H4 (cell line): ENCODE measurements at places on chromosomes 2 and 18.

DNA sequence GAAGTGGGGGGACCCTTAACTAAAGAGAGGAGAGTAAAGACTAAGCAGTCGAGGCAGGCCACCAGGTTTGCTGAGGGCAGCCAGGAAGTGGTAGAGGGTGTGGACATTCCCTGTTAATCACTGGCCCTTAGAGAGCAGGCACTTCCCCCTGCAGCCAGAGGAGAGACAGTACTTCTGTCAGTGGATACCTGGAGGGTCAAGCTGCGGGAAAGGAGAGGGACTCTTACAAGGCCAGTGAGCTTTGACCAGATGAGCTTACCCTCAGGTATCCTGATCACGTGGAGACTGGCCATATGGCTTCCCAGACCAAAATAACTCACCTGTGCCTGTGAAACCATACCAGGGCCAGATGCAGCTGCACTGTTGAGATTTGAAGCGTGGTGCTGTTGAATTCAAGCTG is 28.6 kb downstream of the ITGA6 start:
- no peak for DNase-seq

DNA sequence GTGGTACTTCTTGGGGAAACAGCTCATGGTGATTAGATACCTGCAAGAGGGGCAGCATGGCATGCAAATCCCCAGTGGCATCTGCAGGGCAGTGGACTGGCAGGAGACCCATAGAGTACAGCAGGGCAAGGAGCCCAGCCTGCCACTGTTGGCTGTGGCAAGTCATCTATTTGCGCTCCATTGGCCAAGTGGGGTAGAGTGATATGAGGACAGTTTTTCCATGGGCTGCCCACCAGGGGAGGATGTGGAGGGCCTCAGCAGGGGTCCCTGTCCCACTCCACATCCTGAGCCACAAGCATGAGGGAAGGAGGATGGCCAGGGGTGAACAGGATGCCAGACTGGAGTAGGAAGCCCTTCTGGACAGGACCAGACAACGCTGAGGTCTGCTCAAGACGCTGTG is 50.9 kb upstream of the OTOF start:
- no peak for DNase-seq

DNA sequence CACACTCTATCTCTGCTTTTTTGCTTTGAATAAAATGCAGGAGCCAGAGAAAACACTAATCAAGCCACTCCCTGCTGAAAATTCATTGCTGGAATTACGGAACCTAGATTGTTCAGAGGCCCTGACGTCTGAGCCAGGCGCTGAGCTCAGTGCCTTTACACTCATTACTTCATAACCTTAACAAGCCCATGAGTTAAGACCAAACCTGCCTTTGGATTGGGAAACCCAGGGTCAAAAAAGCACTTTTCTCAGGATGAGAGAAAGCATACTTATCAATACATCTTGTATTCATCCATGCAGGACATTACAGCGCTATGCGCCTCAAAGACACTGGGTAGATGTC is 762 bp downstream of the INO80C start:
- DNase-seq: no peak

GRCh38 chr2:23655934-23656596 is 270.9 kb downstream of the ATAD2B start:
- DNase-seq: no peak

GRCh38 chr2:155033652-155034051 is 335.2 kb downstream of the KCNJ3 start:
- DNase-seq: no peak

- no peak for DNase-seq
Observed at GRCh38 chr2:31378791-31379501, 35.6 kb downstream of the XDH start.

DNA sequence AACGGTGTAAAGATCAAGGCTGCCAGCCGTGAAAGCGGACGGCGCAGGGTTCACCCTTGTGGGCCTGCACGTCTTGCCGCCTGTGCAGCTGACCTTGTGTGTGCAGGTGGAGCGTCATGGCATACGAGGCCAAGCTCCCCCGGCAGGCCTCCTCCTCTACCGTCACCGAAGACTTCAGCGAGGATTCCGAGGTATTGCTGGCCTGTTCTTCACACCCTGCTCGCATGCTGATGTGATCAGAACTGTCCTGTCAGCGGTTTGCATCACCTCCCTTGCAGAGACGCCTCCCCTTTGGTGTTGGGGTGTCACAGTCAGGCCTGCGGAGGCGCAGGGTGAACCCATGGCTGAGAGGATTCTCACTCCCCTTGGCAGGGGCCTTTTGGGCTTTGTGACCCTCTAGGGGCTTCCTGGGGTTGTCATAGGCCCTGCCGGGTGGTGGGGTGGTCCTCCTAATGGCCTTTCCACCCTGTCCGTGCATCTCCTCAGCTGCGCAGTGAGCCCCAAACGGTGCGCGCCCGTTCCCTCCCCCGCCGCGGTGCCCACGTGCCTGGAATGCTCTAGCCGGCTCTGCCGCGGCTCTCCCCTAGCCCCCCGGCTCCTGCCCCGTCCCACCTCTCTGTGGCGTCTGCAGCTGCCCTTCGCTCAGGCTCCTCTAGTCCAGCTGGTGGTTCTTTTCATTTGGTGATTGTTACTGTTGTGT is 92.5 kb downstream of the DGKD start:
- no peak for DNase-seq

DNA sequence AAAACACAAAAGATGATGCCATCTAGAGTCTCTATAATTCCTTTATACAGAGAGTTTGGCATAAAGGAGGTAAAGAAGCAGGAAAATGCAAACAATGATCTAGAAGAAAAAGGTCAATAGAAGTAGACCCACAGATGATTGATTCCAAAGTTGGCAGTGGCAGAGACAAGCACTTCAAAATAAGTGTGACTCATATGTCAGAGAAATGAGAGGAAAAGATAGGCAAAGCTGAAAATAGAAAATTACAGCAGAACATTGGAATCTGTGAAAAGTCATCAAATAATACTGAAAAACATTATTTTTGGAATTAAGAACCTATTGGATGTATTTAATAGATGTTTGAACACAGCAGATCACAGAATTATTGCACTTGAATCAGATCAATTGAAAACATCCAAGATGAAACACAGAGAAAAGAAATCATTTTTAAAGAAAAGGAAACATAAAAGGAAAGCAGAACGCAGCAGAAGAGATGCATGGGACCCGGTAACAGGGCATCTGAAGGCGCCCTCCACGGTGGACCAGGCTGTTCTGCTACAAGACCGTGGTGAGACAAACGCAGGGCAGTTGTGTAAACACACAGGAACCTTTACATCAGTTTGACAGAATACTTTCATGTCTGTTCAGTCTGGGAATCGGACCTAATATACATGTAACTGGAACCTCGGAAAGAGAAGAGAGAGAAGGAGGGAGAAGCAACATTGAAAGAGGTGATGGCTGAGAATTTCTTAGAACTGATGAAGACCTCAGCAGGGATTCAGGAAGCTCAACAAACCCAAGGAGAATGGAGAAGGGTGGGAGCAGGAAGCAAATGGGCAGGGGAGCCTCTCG is 74.6 kb upstream of the GPC1 start:
- DNase-seq: no peak
